Right ventricle myocardium superior (tissue), 1 donor: ENCODE measurements at places on chromosomes 5 and 9.

DNA sequence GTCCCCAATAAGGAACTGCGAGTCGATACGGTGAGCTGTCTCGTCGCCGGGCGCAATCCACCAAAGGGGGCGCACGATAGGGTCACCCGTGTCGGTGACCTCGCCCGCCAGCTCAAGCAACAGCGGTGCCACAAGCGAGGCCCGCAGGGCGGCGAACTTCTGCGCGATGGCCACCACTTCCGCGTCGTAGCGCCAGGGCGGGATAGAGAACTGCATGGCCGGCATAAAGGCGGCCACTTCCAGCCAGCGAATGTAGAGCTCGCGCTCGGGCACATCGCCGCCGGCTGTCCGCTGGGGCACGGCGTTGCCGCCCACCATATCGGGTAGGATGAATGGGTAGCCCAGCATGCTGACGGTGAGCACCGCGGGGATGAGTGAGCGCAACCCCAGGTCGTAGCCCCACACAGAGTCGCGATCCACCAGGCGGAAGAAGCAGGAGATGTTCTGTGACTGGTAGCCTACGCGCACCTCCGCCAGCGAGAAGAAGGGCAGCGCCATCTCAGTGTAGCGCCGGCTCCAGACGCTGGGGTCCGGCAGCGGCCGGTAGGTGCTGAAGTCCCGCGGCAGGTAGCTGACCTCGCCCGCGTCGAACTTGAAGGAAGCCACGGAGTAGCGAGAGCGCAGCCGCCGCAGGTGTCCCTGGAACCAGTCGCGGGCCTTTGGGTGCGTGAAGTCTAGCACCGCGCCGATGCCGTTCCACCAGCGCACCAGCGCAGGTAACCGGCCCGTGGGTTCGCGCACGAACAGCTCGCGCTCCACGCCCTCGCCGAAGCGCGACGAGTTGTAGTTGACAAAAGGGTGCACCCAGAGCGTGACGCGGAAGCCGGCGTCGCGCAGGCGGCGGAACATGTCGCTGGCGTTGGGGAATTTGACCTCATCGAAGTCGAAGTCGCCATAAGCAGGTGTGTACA lies 5.5 kb downstream of the MYORG start:
- DNase-seq: no peak

DNA sequence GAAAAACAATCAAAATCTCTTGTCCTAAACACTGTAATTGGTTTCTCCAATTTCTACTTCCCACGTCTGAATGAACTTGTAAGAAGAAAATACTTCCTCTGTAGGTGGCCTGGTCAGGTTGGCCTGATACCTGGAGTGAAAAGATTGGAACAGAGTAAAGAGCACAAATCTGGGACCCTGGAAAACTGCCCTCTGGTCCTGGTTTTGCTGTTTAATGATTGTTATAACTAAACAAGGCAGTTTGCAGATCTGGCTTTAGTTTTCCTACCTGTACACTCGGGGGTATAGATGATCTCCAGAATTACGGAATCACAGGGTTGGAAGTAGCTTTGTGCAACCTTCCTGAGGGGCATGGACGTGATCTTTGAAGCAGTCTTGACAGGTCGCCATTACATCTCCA lies 67.6 kb downstream of the ZSWIM6 start:
- DNase-seq: no peak

DNA sequence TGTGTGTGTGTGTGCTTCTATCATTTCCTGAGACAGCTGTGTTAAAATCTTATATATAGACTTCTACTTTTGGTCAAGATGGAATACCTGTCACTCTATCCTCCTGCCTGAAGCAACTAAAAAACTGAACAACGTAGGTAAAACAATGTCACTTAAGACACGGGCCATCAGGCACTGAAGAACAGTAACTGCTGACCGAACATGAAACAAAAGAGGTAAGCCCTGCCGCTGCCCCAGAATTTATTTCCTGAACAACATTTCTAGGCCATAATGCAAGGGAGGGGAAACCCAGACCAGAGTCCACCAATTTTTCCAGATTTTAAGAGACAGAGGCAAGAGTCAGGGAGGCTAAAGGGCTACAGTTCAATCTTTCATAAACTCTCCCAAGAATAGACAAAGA lies 156.0 kb downstream of the CDC42SE2 start:
- DNase-seq: no peak

DNA sequence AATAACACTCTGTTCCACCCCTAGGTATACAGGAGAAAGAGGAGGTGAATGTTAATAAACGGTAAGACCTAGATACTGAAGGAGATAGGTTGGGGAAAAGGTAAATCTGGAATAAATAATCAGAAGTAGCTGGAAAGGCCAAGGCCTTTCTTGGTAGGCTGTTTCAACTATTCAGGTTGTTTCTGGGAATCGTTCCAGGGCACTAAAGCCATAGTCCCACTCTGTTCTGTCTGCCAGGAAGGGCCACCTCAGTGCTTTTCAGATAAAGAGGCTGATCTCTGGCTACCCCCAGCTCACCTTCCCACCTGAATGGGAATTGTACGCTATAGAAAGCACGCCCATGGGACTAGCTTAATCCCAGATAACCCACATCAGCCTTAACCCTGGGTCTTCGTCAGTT lies 32.9 kb downstream of the DCAF12 start:
- no peak for DNase-seq

DNA sequence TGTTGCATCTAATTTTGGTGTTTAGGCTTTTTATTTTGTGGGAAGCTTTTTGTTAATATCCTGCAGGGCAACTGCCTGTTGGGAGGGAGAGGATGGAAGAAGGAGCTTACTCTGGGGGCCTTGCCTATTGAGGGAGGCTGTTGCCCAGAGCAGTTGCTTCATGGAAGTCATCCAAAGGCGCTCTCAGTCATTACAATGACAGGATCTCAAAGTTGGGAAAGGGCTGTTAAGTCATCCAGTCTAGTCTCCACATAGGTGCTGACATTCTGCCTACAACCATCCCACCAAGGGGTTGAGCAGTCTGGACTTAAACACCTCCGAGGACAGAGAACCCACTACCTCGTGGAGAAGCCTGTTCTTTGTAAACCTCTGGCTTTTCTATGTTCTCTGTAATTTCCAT lies 13.2 kb downstream of the SAP30L start:
- no peak for DNase-seq

DNA sequence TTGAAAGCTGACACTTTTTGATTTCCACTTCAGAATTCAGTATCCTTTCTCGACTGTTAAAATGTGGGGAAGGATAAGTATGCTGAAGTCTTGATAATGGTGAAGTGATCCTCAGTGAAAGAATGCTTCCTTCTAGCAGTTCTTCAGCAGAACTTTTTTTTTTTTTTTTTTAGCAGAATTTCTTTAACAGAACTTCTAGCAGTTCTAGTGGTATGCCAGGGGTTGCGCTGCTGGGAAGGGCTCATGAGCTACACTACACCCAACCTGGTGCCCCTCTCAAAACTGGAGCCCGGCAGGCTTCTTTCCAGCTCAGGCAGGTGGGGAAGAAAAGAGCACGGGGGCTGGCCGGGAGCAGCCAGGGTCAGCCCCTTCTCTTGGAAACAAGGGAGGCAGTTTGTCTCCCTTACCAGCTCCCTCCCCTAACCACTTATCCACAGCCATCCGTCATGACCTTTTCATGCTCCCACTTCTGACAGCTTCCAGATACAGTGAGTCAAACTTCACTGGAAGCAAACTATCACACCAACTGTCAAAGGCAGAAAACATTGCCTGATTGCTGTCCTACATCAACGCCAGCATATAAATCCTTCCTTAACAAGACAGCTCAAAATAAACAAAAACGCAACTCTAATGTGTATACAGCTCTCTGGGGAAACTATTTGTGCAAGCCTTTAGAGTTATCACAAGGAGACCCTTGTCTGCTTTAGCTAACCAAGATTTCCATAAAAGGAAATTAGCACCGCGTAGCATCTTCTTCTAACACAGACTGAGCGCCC lies 211.5 kb downstream of the GAPVD1 start:
- peak; percentile 50 for DNase-seq
